ENCODE measurements at places on chromosomes 7 and 10. TPM values are rescaled to one million over a fixed set of nuclear protein-coding genes. Genes with fewer than 3 reads are reported as not detected.

- no peak for DNase-seq
These were observed 28.6 kb upstream of the INSIG1 start for GRCh38 chr7:155268921-155269650.

DNA sequence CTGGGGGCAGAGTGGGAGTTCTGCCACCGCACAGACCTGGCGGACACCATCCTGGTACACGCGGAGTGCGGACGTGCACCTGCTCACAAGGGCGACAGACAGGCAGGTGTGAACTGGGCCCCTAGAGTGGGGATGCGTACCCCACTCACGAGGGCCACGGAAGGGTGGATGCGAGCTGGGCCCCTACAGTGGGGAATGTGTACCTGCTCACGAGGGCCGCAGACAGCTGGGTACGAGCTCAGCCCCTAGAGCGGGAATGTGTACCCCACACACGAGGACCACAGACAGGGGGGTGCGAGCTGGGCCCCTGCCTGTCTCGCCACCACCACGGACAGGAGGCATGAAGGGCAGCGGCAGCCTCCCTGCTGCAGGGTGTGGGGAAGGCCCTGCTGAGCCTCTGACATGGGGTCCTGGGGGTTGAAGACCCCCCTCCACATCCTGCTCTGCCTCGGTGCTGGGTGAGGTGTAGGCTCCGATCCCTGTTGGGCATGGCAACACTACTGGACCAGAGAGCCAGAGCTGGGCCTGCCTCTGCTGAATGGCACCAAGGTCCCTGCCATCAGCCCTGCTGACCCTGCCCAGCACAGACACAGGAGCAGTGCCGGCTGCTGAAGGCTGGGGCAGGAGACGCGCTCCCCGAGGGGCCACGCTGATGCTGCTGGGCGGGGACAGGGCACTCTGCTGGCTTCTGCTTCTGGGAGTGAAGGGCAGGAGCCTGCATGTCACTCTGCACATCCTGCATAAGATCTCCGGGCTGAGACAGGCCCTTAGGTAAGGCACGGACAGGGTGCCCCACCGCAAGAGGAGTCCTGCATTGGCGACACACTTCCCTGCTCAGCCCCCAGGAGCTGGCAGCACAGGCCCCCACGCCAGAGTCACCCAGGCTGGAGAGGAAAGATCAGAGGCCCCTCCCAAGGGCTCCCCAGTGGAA, 259.2 kb downstream of the MAD1L1 start:
- DNase-seq, result no peak

DNA sequence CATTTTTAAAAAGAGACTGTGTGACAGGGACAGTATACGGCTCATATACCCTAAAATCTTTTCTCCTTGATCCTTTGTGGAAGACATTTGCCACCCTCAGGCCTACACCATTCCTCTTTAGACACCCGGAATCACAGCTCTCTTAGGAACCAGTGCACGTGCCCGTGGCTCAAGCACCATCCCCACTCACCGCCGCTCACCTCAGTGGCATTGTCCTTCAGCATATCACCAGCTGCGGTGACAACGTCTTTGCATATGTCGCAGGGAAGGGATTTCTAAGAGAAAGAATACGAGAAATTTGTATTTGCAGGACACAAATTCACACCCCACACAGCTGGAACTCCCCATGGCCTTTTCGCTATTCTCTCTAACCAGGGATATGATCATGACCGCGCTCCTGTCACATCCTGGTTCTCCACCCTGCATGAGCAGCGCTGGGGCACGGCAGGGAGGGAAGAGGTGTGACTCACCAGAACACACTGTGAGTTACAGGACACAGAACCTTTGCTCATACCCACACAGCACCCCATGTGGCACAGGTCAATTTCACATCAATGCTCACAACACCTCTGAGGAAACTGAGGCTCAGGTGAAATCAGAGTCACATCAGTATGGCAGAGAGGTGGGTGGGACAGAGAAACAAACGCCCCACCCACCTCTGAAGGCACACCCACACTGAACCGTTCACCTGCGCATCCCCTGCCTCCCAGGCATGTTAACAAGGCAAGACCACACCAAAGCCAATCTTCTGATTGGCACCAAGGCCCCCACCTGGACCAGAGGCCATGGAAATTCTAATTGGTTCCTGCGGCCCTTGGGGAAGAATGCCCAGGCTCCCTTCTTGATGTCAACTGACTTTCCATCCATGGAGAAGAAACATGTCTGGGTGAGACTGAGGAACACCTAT, 19.2 kb downstream of the PSAP start:
- DNase-seq, result no peak

- no peak for DNase-seq
These were observed 825.8 kb upstream of the POM121L12 start for GRCh38 chr7:52209614-52210013.

DNA sequence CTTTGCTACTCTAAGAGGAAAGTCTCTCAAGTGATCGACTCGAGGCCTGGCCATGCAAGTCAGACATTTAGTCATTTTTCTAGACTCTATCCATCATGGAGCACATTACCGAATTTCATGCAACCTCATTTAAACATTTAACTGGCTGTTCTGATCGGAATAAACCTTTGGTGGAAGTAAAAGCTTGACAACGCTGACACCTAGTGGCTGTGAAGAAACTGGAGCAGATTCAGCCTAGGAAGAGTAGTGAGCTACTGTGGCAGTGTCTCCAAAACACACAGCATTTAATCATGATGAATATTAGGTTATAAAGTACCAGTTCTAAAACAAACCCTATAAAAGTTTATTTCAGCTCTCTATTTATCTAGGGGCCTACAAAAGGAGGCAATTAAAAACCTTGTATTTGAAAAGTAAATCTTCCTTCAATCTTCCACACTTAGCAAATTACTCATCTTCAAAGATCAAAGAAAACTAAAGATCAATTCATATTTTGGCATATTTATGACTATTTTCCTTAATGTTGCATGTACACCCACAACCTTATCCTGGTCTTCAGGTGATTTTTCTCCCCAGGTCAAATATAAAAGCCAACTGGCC, 175.0 kb downstream of the CTNNA3 start:
- peak; percentile 46 for DNase-seq

The HKDC1 gene
- total RNA-seq, result 0.61 TPM

The ZP3 gene
- 0.64 TPM for total RNA-seq

The GPNMB gene
- 0.82 TPM for total RNA-seq

Measured in activated CD8-positive, alpha-beta memory T cell treated with anti-CD3 and anti-CD28 coated beads, Interleukin-2, amount 10 ng/mL, durations not matched to agents 7 days and 5 days (primary cell).